Cortex of kidney (tissue), 1 donor: ENCODE measurements at places on chromosomes 5 and 9.

DNA sequence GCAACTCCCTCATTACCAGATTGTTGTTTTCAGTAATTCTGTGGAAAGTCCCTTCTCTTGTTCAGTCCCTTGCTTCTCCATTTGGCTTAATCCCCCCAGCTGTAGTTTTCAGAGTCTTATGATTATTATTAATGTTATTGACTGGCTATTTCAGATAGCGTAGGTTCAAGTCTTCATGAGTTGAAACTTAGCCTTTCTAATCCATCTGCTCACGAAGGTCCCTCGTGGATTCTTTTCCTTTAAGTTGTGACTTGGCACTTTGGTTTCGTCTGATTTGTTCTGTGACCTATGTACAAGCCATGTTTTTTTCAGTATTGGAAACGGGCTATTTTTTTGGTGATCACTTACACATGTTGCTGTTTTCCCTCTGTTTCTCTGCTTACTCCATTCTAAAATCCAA is 260.3 kb downstream of the TMEM167A start:
- no peak for DNase-seq

GRCh38 chr9:89536600-89536999 is 38.7 kb upstream of the SEMA4D start:
- no peak for DNase-seq

DNA sequence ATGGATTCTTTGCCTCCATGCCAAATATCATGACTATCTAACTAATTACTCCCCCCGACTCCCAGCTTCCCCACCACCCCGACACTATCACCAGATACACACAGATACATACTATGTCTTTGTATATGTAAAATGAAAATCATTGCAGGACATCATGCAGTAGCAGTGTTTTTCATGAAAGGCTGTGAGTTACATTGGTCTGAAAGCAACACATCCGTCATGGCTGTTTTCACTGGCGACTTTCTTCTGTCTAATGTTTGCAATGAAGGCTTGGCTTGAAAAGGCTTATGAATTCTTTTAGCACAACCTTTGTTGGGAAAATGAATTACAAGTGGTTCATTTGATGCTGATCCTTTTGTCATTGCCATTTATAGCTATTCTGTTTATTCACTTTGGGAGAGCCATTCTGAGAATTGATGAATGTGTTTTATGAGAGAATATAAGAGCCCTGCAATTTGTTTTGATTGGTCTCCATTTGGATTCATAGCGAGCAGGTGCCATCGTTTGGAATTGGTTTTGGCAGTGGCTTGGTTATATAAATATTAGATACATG is 103.4 kb downstream of the PIP5K1B start:
- DNase-seq, result no peak

DNA sequence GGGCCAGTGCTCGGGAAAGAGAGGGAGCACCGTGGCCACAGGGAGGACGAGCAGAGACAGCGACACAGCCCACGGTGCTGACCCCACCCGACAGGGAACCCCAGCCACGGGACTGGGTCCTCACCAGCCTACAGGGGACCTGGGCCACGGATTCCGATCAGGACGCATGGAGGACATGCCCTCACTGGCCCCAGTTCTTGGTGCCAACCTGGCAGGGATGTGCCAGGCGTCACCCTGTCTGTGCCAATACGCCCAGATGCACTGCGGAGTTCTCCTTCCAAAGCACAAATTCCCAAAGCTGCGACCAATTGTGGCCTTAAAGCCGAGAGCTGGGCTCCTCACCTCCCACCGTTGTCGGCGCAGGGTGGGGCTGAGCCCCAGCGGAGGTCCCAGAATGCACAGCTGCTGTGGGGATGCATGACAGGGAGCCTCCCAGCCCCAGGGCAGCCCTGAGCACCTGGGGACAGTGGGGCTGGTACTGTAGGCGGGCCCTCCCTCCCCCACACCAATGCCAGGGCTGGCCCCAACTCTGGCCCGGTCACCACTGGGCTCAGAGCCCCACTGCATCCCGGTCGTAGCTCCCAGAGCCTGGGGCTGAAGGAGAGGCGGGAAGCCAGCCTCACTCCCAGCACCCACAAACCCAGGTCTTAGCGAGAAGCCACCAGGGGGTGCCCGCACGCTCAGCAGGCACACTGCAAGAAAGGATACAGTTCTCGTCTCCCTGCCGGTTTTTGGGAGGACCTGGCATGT is 44.2 kb downstream of the NKD2 start:
- no peak for DNase-seq

- no peak for DNase-seq
These were observed 19.0 kb upstream of the FAM169A start for GRCh38 chr5:74885170-74885569.
